ENCODE measurements at places on chromosomes 12 and 14. TPM values are rescaled to one million over a fixed set of nuclear protein-coding genes. Genes with fewer than 3 reads are reported as not detected.

Gene FLRT2
- 8.9 TPM for total RNA-seq

GRCh38 chr12:4154672-4155225 is 118.8 kb upstream of the CCND2 start:
- no peaks in the 10 kb centered on the region for H3K36me3 ChIP-seq
- H3K4me1 ChIP-seq = peaks cover 5% of the 10 kb centered on the region
- DNase-seq = no peak
- no peak overlapping the region for H3K4me3 ChIP-seq
- no peaks in the 10 kb centered on the region for H3K27me3 ChIP-seq

GRCh38 chr12:86663716-86664115 is 407.5 kb upstream of the MGAT4C start:
- H3K36me3 ChIP-seq = no peaks in the 10 kb centered on the region
- no peaks in the 10 kb centered on the region for H3K4me1 ChIP-seq
- no peaks in the 10 kb centered on the region for H3K27me3 ChIP-seq

GRCh38 chr12:31006416-31007152 is 67.1 kb upstream of the DDX11 start:
- H3K36me3 ChIP-seq = no peaks in the 10 kb centered on the region
- H3K4me3 ChIP-seq = no peak overlapping the region

Gene SMIM41
- total RNA-seq = 0.42 TPM
